Spleen (tissue), 13 donors: ENCODE measurements at places on chromosomes 3 and 15. TPM values are rescaled to one million over a fixed set of nuclear protein-coding genes. Genes with fewer than 3 reads are reported as not detected.
A peak's percentile ranks its signal among the peaks of the same experiment; 100 is the strongest.

- no peak for DNase-seq
- H3K4me3 ChIP-seq = no peak overlapping the region
These were observed 279.1 kb downstream of the FAM43A start for GRCh38 chr3:194964809-194965208.

DNA sequence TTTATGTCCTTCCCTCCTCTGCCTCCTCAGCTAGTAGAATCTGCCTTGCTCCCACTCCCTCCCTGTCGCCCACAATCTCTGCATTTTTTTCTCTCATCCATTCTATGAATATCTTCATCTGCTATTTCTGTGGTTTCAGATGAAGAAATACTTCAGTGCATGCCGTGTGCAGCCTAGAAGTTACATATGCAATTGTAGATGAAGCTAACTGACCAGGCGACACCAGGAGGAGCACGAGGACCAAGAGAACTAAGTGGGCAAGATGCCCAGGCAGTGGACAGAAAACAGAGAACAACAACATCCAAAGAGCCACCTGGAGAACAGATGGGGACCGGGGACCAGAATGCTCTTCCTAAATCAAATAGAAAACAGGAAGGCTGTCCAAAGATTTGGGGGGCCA, 121.4 kb upstream of the ATP11B start:
- H3K36me3 ChIP-seq = no peaks in the 10 kb centered on the region
- no peak overlapping the region for H3K4me3 ChIP-seq
- no peaks in the 10 kb centered on the region for H3K27me3 ChIP-seq
- no peak for DNase-seq

DNA sequence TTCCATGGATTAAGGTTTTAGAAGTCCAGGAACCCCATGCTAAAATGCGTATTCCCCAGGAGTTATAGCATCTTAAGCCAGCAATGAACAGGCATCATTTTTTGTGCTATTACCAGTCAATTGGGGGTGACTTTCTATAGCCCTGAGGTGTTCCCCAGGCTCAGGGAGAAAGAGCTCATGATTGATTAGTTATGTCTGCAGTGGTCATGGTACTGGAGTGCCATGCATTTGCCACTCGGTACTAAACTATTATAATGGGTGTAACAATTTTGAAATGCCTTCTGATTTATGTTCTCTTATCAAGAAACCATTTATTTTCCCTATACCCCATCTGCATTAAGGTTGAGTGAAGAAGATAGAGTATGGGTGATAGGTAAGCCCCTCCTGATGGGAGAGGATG, 11.9 kb downstream of the LRRC31 start:
- H3K27ac ChIP-seq = no peak overlapping the region
- no peaks in the 10 kb centered on the region for H3K27me3 ChIP-seq
- DNase-seq = no peak
- peaks cover 2% of the 10 kb centered on the region for H3K4me1 ChIP-seq
- no peaks in the 10 kb centered on the region for H3K36me3 ChIP-seq
- no peak overlapping the region for H3K4me3 ChIP-seq

The CYP8B1 gene
- not detected for polyA plus RNA-seq

The DNAH12 gene
- 0.26 TPM for polyA plus RNA-seq

DNA sequence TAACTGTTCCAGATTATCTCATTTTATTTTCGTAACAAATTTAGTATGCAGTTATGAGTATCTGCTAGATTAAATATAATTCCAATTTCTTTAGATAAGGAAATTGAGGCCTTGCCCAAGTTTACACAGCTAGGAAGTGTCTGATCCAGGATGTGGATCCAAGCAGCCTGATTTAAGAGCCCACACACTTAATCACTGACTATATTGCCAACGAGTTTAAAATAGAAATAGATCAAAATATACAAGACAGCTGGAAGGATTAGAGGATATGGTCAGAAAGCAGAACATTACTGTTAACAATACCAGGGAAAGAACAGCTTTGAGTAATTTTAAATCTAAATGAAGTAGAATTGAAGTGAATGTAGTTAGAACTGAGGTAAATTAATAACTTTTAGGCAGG, 215.2 kb downstream of the C3orf38 start:
- H3K4me1 ChIP-seq = no peaks in the 10 kb centered on the region
- H3K36me3 ChIP-seq = no peaks in the 10 kb centered on the region
- no peak overlapping the region for H3K4me3 ChIP-seq
- H3K27me3 ChIP-seq = no peaks in the 10 kb centered on the region

- no peak overlapping the region for H3K4me3 ChIP-seq
- H3K27ac ChIP-seq = no peak overlapping the region
- no peak for DNase-seq
- H3K4me1 ChIP-seq = peaks cover 20% of the 10 kb centered on the region
These were observed 42.7 kb upstream of the CBLB start for GRCh38 chr3:105911496-105911895.

GRCh38 chr3:62951037-62951613, 75.9 kb upstream of the CADPS start:
- DNase-seq = no peak
- H3K27me3 ChIP-seq = no peaks in the 10 kb centered on the region
- H3K36me3 ChIP-seq = no peaks in the 10 kb centered on the region
- no peaks in the 10 kb centered on the region for H3K4me1 ChIP-seq
- H3K27ac ChIP-seq = no peak overlapping the region
- no peak overlapping the region for H3K4me3 ChIP-seq

The CFAP44 gene
- 4.8 TPM for polyA plus RNA-seq

GRCh38 chr3:111852540-111852939, 6.5 kb upstream of the PHLDB2 start:
- H3K27ac ChIP-seq = peak overlapping the region; percentile 9
- H3K4me1 ChIP-seq = peaks cover 13% of the 10 kb centered on the region
- DNase-seq = no peak

DNA sequence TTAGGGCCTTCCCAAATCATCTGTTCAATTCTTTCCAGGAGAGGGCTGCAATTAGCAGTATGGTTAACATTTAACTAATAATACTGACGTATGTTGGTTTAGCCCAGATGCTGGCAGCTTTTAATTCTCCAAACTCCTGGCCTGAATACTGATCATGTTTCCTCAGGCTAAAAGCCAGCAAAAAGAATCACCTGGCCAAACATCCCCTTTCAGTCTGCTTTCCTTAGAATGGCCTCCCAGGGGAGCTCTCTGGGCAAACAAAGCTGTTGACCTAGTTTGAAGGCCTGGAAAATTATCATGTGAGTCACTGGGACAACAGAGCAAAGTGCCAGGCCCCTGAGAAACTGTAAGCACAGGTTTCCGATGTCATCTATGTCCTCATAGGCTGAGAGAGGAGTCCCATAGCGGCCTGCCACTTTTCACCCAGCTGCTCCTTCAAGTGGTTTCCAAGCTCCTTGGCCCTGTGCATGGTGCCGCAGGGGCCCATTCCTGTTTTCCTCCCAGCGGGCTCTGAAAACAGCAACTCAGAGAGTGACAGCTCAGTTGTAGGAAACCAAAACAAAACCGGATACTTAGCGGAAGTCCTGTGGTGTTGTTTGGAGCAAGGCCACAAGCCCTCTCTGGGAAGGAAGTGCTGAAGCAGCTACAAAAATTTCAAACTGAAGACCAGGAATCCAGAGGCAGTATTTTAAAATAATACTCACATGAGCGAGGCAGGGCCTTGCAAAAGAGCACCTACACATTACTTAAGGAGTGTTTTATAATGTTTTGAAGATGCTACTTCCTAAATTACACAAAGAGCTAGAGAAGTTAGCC, 36.5 kb upstream of the RAB11A start:
- peak overlapping the region; percentile 91 for H3K27ac ChIP-seq
- peak; percentile 87 for DNase-seq
- no peaks in the 10 kb centered on the region for H3K36me3 ChIP-seq
- no peaks in the 10 kb centered on the region for H3K27me3 ChIP-seq
- H3K4me3 ChIP-seq = no peak overlapping the region

GRCh38 chr3:55484191-55484689, 2.9 kb downstream of the WNT5A start:
- peak overlapping the region; percentile 77 for H3K4me3 ChIP-seq
- H3K36me3 ChIP-seq = no peaks in the 10 kb centered on the region
- no peak overlapping the region for H3K27ac ChIP-seq
- H3K27me3 ChIP-seq = peaks cover 98% of the 10 kb centered on the region
- no peak for DNase-seq

DNA sequence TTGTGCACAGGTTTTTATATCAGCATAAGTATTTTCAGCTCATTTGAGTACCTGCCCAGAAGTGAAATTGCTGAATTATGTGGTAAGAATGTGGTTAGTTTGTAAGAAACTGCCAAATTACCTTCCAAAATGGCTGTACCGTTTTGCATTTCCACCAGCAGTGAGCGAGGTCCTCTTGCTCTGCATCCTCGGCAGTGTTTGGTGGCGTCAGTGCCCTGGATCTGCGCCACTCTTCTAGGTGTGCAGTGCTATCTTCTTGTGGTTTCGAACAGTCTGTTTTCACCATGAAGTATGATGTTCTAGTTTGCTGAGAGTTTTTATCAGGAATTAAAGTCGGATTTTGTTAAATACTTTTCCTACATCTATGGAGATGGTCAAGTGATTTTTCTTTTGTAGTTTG, 24.8 kb upstream of the PCSK6 start:
- no peak overlapping the region for H3K4me3 ChIP-seq
- H3K36me3 ChIP-seq = no peaks in the 10 kb centered on the region
- H3K27ac ChIP-seq = no peak overlapping the region
- DNase-seq = no peak

DNA sequence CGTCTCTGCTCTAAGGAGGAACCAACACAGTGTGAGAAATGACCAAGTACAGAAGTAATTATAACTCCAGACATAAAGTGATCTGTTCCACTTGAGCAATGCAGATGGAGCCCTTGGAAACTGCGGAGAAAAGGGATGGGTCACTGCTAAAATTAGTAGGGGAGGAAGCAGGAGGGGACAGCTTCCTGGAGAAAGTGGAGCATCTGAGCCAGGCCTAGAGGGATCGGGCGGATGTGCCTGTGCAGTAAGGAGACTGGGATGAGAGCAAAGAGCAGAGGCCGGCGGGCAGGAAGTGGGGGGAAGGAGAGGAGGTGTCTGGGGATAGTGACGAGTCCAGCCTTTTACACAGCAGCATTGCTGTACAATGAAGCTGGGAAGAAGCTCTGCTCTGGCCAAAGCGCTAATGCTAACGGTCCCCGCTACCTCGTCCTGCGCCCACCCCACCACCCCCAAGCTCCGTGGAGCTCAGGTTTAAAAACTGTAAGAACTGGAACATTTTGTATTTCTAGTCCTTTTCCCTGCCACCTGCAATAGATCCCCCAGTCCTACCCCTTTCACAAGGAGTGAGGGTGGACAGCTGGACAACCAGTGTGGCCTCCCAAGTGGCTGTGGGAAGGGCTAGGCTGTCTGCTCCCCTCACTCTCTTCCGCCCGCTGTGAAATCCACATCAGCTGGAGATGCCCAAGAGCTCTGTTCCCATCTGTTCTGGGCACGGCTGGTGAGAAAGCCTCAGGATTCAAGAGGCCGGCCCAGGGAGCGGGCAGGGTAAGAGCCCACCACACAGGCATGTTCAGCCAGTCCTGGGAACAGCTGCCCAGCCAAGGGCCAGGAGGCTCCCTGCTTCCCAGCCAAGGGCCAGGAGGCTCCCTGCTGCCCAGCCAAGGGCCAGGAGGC, 53.0 kb upstream of the HES1 start:
- H3K4me1 ChIP-seq = peaks cover 18% of the 10 kb centered on the region
- H3K4me3 ChIP-seq = no peak overlapping the region
- no peaks in the 10 kb centered on the region for H3K27me3 ChIP-seq
- H3K27ac ChIP-seq = peak overlapping the region; percentile 43
- no peaks in the 10 kb centered on the region for H3K36me3 ChIP-seq

The CD86 gene
- polyA plus RNA-seq = 10.4 TPM

- no peaks in the 10 kb centered on the region for H3K27me3 ChIP-seq
- DNase-seq = no peak
- H3K36me3 ChIP-seq = no peaks in the 10 kb centered on the region
- H3K27ac ChIP-seq = no peak overlapping the region
These were observed 46.1 kb upstream of the SEMA4B start for GRCh38 chr15:90154861-90155626.

The CNTN4 gene
- polyA plus RNA-seq = 0.61 TPM

GRCh38 chr3:143252931-143253330, 133.4 kb downstream of the CHST2 start:
- no peaks in the 10 kb centered on the region for H3K36me3 ChIP-seq
- no peaks in the 10 kb centered on the region for H3K27me3 ChIP-seq
- no peak overlapping the region for H3K27ac ChIP-seq
- no peak overlapping the region for H3K4me3 ChIP-seq
- no peak for DNase-seq

DNA sequence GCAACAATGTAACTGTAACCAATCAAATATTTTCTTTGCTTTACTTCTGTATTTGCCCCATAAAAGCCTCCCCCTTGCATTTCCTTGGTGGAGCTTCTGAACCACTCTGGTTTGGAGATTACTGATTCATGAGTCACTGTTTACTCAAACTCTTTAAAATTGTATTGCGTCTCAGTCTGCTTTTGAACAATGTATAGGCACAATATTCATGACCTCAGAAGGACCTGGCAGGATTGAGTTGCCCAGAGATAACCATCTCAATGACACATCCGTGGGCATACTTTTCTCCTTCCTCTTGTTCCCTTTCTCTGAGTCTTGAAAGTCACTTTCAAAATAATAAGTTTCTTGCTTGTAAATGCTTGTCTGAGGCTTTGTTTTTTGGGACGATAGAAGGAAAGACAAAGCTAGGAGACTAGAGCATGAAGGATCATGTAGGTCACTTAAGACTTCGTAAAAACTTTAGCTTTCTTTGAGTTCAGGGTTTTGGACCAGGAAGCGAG, 57.1 kb upstream of the POU1F1 start:
- H3K4me3 ChIP-seq = no peak overlapping the region
- no peaks in the 10 kb centered on the region for H3K4me1 ChIP-seq
- no peaks in the 10 kb centered on the region for H3K36me3 ChIP-seq

DNA sequence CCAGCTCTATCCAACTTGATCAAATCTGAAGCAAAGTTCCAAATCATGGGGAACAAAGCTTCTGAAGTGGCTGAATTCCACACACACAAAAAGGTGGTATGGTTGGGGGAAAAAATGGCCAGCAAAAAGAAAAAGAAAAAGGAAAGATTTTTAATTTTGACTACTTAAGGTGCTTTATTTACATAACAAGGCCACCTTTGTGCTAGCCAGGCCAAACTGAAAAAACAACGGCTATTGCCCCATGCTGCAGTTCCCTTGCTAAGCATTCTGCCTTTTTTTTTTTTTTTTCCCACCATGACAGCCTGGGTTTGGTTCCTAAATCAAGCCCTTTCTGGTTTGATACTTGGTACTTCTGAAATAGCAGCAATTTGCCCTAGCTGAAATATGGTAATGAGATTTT, 66.5 kb upstream of the DAZL start:
- no peak for DNase-seq
- H3K27me3 ChIP-seq = no peaks in the 10 kb centered on the region
- no peaks in the 10 kb centered on the region for H3K36me3 ChIP-seq
- no peak overlapping the region for H3K27ac ChIP-seq

The HCN4 gene
- not detected for polyA plus RNA-seq
